ENCODE measurements at places on chromosomes 1 and 21.

GRCh38 chr1:94562519-94563260 lies 21.1 kb upstream of the F3 start:
- no peak for DNase-seq

DNA sequence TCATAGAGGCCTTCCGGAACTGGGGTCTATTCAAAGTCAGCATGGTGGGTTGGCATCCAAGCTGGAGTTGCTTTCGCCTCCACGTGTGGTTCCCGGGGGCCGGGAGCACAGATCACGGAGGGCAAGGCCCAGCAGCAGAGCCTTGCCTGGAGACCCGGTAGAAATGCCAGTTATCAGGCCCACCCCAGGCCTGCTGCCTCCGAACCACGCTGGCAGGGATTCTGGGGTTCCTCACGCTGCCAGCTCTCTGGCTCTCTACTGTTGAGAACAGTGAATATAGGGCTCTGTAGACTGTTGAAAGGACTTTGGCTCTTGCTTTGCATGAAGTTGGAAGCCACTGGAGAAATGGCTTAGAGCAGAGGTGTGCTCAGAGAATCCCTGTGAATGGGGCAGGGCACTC lies 127.5 kb downstream of the RIPK4 start:
- no peak for DNase-seq

DNA sequence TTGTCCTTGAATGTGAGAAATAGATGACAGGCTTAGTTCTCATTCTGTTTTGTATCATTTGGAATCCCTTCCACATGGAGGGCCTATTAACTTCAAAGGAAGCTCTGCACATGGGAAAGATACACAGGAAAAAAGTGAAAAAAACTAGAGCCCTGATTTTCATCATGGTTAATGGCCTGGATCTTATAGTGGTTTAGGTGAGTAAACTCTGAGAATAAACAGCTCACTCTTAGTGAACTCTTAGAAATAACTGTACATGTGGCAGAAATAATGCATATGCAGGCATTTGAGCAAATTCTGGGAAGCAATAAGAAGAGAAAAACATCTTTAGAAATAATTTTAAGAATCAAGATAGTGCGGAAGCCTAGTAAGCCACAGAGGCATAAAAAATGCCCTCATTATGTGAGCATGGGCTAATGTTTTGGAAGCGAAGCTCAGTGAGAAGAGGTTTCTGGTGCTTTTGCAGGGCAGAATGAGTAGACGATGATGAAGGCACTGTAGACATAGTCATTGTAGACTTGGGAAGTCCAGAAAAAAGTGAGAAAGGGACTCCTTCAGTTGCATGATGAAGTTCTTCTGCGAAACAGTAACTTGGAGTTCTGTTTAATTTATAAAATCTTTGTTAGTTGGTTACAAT lies 279.9 kb downstream of the DNM3 start:
- no peak for DNase-seq

DNA sequence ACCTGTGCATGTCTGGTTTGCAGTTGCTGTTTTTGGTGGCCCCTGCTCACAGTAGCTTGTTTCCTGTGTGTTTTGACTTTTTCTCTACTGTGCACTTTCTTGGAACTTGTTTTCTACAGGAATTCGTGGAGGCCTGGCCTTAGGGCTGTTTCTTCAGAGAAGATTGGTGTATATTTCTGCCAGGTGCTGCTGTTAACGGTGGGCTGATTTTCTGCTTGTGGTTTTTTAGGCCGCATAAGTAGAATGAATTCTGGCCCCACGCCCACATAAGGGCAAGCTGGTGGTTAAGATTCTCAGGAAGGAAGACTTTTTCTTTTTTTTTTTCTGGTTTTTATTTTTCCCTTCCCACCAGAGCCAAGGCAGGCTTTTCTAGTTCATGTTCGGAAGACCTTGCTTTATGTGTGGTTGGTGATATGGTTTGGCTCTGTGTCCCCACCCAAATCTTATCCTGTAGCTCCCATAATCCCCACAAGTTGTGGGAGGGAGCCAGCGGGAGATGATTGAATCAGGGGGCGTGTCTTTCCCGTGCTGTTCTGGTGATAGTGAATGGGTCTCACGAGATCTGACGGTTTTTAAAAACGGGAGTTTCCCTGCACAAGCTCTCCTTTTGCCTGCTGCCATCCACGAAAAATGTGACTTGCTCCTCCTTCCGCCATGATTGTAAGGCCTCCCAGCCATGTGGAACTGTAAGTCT lies 71.5 kb upstream of the DISP3 start:
- no peak for DNase-seq

DNA sequence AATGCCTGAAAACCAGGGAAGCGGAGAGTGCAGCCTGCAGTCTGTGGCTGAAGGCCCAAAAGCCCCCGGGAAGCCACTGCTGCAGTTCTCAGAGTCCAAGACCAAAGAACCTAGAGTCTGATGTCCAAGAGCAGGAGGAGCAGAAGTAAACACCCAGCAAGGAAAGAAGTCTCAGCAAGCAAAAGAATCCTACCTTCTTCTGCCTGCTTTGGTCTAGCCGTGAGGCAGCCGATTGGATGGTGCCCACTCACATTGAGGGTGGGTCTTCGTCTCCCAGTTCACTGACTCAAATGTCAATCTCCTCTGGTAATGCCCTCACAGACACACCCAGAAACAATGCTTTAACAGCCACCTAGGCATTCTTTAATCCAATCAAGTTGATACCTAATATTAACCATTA lies 217.5 kb downstream of the PLA2G4A start:
- no peak for DNase-seq

DNA sequence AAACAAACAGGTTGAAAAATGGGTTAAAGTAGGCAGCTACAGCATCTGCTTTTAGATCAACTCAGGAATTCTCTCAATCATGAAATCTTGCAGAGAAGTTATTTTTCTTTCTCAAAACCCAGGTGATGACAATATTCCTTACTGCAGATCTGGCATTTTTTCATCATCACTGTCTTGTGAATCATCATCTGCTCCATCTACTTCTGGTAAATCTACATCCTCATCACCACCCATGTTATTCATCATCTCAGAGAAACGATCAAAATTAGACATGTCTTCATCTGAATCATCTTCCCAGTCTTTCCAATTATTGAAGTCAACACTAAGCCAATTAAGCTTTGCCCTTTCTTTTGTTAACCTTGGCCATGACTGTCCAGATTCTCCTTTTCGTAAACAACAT lies 21.8 kb downstream of the GBP2 start:
- no peak for DNase-seq

DNA sequence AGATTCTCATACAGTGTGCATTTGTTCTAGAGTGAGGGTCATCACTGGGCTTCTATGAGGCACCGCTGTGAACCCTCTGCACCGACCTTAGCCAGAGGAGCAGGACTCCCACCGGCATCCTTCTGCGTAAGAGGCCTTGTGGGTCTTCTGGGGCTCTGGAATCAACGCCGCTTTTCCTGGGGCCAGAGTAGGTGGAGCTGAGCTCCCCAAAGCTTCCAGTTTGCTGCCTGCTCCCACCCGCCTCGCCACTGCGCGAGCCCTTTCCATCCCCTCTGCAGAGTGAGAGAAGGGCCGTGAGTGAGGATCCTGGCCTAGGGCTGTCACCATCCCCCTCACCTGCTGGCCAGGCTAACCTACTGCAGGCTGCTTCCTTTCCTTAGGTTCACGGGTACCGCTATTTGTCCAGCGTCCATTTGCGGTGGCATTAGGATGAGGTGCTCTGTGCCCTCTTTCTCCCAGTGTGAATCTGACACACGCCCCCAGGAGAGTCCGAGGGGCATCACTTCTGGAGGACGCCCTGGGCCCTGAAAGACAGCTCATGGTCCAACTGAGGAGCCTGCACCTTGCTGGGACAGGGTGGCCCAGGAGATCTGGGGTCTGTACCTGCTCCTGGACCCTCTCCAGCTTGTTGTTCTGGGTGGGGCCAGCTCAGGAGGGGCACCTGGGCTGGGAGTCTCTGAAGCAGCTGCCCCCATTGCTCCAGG lies 36.2 kb downstream of the UMODL1 start:
- no peak for DNase-seq

DNA sequence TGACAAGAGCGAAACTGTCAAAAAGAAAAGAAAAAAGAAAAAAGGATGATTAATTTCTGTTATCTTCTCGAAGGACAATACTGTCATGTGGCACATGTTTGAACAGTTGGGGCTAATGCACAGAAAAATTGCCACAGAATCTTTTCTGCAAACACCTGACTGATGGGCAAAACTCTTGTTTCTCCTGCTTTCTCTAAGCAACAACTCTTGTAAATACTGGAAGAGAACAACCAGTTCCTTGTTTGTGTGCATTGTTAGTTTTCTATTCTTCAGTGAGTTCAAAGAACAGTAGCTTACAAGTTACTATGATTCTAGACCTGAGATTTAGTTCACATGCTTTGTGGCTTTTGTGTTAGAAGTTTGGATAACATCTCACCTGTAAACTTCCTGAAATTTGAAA lies 60.7 kb downstream of the CDC14A start:
- no peak for DNase-seq

GRCh38 chr1:21051177-21051825 lies 125.4 kb downstream of the EIF4G3 start:
- DNase-seq, result no peak

DNA sequence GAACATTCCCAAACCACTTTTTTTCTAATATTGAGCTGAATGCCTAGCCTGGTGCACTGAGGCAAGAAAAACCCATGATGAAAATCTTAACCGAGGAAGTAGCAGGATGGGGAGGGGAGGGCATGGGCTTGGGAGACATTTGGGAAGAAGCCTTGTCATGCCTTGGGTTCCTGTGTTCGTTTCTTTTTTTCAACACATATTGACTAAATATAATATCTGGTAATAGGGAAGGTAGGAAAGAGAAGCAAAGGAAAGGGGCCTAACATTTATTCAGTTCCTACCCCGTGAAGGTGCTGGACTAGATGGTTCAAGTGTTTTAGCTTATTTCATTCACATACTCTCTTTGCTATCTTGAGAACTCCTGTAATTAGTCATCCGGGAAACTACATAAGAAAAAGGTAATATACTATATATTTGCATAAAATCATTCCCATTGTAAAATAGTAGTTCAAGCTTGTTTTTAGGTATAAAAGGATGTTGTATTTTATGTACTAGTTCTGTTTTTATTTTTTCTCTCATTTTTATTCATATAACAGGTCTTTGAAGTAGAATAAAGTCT lies 62.1 kb downstream of the ST3GAL3 start:
- no peak for DNase-seq

GRCh38 chr1:55463814-55464475 lies 248.8 kb upstream of the USP24 start:
- DNase-seq, result no peak

GRCh38 chr1:151728151-151729054 lies 7.1 kb downstream of the RIIAD1 start:
- DNase-seq, result peak; percentile 43

GRCh38 chr1:231818337-231818736 lies 191.7 kb downstream of the DISC1 start:
- DNase-seq, result no peak

All from NCI-H1694 (cell line).